ENCODE measurements at places on chromosomes 16 and 17.

- no peak for DNase-seq
These were observed 15.2 kb downstream of the SCNN1B start for GRCh38 chr16:23317266-23317661.

DNA sequence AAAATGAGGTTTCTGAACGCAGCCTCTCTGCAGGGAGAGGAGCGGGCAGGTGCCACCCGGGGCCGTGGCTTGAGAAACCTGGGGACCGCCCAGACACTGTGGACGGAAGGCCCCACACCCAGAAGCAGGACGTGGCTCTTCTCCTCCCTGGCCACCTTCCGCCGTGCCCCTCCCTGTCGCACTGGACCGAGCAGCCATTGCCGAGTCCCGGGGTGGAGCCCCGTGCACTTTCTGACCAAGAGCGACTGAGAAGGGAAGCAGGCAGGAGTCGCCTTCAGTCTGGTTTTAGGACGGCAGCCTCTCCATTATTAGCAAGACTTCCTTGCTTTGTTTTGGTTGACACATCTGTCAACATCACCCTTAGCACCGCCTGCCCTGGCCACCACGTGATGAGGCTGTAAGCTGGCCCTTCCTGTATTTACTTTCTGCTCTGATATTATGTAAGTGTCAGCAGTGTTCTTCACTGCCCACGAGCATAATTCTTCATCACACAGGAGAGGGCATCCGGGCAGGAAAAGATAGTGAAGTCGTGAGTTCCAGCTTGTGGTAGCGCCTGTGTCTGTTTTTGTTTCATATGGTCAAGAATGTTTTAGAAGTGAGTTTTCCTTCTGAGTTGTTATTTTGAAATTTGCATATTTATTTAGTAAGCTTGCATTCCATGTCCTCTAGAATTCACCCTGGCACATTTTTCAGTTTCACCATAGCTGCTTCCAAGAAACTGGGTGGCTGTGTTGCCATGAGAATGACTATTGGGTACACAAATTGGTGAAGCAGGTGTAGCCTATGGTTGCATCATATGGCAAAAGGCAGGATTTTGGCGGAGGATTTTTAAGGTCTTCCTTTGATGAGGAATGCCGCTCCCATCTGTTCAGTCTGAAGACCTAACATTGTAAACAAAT is 1.0 kb downstream of the HERPUD1 start:
- DNase-seq: no peak

GRCh38 chr16:17261197-17261858 is 209.4 kb downstream of the XYLT1 start:
- DNase-seq: no peak

- no peak for DNase-seq
These were observed 25.0 kb upstream of the NGFR start for GRCh38 chr17:49469831-49470810.

GRCh38 chr16:53891409-53892139 is 187.6 kb downstream of the FTO start:
- no peak for DNase-seq

GRCh38 chr17:64147110-64148016 is 17.4 kb upstream of the ERN1 start:
- no peak for DNase-seq
